ENCODE measurements at places on chromosomes 7 and 10.

DNA sequence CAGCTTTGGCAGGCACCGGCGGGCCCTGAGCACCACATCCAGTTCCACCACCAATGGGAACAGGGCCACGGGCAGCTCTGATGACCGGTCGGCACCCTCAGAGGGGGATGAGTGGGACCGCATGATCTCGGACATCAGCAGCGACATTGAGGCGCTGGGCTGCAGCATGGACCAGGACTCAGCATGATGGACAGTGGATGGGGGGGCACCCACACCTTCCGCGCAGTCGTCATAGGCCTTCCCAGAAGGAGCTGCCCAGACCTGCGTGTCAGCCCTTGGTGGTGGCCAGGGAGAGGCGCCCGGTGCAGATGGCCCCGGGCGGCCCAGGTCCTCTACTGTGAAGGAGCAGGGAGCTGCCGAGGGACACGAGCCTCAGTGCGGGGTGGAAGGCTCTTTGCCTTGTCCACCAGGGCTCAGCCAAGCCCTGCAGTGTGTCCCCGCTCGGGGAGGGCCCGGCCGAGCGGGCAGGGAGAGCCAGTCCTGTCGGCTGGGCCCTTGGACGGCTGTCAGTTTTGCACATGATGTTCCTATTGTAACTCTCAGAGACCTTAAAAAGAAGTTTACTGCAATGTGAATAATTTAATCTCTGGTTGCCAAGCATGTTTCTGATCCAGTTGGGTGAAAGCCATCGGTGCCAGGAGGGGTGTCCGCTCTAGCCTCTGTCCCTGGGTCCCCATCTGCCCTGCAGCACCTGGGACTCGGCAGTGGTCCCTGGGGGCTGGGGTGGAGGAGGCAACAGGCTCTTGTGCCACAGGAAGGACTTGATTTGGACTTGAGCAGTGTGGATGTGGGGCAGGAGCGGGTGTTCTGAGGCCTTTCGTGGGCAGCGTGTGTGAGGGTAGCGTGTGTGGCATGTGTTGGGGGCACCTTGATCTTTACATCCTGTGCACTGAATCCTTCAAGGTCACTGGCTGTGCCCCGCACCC is 12.6 kb downstream of the NACAD start:
- DNase-seq: no peak

DNA sequence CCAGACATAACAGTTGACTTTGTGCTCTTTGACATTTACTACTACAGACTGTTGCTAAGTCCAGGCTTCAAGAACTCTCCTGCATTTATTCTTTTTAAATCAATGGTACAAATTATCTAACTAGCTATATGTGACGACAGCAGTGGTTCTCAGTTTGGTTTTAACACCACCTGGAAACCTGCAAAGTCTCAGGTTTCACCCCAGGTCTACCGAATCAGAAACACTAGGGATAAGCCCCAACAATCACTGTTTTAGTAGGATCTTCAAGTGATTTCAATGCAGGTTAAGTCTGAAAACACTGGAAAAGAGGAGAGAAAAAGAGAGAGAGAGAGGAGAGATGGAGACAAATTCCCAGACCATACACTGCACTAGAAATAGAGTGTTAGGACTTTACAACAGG is 519.0 kb downstream of the PCDH15 start:
- DNase-seq: no peak

- DNase-seq: no peak
Observed at GRCh38 chr10:5830629-5831445, 17.6 kb upstream of the GDI2 start.

DNA sequence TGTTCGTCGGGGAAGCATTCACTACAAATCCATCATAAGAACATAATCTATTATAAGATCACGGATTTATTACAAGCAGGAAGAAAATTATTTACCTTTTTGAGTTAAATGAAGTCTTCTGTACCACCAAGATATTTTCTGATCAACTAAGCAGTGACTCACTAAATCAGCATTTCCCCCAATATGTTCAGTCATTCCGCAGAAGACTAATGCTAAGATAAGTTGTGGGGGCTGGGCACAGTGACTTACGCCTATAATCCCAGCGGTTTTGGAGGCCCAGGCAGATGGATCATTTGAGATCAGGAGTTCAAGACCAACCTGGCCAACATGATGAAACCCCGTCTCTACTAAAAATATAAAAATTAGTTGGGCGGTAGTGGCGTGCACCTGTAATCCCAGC is 144.2 kb upstream of the EGR2 start:
- DNase-seq: no peak

DNA sequence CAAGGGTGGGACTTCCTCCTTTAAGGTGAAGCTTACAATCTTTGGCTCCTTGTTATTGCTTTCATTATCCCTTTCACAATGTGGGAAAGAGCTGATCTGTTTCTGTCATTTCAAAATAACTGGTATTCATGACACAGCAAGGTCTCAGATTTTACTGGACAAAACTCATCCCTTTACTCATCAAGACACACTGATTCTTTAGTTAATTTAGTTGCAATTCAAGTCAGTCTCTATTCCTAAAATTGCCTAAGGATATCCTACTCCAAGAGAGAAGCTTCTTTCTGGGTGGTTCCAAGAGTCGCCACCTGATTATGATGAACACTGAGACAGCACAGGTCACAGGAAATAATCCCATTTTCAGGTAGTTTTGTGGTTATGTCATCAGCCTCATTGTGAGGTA is 5.8 kb upstream of the PNLIPRP3 start:
- DNase-seq: no peak

DNA sequence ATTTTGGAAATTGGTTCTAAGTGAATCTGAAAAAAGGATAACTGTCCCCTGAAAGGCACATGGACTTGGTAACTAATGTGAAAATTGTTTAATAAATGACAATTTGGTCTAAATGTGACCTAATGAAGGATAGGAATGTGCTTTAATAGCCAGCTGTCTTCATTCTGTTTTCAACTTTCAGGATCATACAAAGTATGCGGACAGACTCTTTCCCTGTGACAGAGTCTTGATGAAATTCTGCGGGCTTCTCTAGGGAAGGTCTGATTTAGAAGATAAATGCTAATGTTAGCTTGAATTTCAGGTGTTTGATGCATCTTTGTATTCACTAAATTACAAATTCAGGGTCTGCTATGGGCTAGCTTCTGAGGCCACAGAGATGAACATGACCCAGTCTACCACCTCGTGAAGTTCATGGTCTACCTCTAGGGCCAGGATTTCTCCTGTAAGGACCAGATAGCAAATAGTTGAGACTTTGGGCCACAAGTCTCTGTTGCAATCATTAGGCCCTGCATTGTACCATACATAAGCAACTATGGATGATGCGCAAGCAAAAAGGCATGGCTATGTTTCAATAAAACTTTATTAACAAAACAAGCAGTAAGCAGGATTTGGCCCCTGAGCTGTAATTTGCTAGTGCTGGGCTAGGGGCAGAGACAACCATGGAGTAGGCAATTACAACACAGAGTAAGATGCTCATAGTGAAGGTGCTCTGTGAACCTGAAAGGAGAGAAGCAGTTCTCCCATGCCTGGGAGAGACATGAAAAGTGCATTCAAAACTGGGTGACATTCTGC is 368.6 kb downstream of the INHBA start:
- DNase-seq: no peak

DNA sequence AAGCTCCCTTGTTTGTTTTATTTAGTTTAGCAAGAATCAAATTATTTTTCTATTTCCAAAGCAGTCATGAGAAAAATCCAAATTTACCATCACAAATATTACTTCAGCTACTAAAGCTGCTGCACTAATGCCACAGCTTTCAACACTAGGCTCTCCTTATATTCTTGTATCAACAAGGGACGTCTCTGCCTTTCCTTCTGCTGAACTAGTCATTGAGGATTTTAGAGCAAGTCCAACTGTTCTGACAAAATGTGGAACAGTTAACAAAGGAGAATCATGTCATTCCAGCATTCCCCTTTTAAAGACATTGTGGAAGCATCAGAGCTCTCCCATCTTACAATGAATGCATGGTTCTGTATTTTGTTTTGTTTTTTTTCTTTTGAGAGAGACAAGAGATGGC is 28.6 kb downstream of the FAM13C start:
- DNase-seq: no peak

DNA sequence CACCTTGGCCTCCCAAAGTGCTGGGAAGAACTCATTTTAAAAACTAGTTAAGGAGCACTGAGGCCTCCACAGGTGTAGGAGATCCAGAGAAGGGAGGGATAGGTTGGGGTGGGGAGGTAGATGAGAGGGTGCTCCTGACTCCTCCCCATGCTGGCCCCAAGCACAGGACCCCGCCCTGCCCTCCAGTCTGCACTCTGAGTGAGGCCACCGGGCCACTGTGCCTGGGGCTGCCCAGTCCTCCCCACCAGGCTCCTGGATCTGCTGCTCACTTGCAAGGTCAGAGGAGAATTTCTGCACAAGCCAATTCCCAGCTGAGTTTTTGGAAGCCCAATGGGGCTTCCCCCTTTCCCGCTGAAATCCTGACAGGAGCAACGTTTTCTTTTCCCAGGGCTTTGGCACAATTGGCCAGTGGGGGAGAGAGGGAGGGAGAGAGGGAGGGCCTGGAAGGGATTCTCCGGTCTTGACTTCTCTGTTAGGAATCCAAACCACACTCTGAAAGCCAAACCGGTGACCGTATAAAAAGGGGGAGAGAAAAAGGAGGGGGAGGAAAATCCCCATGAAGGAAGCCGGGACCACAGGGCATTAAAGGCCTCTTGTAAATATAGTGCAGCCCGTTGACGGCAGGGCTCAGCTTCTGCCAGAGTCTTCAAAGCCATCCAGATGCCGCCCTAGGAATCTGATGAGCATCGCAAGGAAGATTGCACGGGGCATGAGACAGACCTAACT is 116.2 kb downstream of the SH3PXD2A start:
- peak; percentile 29 for DNase-seq

GRCh38 chr7:102993718-102994029 is 80.9 kb downstream of the LRRC17 start:
- no peak for DNase-seq

All from omental fat pad (tissue), 4 donors.